NCI-H226 (cell line): ENCODE measurements at places on chromosomes 11 and 22.

DNA sequence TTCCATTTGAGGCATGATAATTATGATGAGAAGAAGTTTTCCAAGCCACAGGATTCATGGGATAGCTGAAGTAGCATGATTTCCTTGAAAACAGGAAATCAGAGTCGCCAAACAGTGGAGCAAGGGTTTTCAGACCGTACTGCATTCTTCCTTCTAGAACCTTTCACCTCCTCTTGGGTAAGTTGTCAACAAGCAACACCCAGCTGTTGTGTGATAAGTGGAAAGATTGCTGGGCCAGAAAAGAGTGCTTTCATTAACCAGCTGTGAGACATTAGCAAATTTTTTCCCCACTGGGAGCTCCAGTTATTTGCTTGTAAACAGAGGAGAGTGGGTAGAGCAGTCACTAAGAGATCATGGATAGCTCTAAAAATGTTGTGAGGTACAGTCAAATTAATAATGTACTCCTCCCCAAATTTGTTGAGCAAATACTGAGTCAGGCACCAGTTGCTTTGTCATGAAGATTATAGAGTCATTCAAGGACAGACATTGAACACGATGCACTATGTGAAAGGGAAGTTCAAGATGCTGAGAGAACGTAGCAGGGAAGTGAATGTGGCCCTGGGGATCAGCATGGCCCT is 11.7 kb upstream of the MPEG1 start:
- DNase-seq = no peak

GRCh38 chr11:82405421-82405820 is 328.2 kb downstream of the FAM181B start:
- DNase-seq = no peak

GRCh38 chr22:49574205-49574880 is 253.3 kb downstream of the BRD1 start:
- no peak for DNase-seq

GRCh38 chr22:37032535-37033460 is 13.3 kb downstream of the MPST start:
- peak; percentile 78 for DNase-seq

DNA sequence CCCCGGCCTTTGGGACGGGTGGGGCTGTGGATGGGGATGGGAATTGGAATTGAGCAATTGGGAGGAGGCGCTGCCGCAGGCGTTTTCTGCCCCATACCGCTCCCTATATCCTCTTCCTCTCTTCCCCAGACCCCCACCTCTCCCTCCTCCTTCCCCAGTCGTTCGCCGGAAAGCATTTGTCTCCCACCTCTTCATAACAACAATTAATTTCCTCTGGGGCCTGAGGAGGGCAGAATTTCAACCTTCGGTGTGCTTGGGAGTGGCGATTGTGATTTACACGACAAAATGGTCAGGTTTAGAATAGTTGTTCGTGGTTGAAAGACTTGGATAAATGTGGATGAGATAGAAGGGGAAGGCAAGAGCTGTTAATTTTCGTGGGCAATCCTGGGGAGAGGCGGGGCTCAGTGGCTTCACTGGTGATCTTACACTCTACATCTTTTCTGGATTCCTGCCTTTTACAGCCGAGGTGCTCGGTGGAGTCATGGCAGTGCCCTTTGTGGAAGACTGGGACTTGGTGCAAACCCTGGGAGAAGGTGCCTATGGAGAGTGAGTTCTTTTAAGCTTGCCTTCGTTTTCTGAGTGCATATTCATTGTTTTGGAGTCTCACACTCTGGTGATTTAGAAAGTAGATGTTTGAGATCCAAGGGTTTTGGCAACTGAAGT is 1.5 kb downstream of the CHEK1 start:
- peak; percentile 96 for DNase-seq

- DNase-seq = no peak
Observed at GRCh38 chr11:70535191-70535971, 137.1 kb downstream of the CTTN start.

DNA sequence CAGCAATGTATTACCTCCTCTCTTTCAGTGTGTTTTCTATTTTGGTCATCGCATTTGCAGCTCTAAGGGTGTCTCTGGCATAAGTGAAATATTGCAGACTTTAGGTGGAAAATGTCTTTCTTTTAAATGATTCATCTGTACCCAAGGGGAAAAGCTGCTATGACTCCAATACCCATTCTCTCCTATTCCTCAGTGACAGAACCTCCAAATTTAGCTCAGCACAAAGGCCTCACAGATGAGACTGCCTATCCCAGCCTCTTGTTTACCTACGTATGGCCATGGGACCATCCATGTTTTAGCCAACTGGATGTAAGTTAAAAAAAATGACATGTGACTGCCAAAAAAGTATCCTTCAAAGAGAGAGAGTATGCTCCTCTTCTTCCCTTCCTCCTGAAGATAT is 7.9 kb downstream of the MTMR2 start:
- no peak for DNase-seq

- no peak for DNase-seq
Observed at GRCh38 chr11:69293087-69293486, 868 bp upstream of the MYEOV start.

- DNase-seq = peak; percentile 28
Observed at GRCh38 chr11:126669416-126669815, 313.9 kb downstream of the ST3GAL4 start.

GRCh38 chr11:46302866-46303265 is 25.4 kb downstream of the CREB3L1 start:
- no peak for DNase-seq

GRCh38 chr11:72441752-72442207 is 7.4 kb upstream of the CLPB start:
- DNase-seq = peak; percentile 56

- DNase-seq = no peak
Observed at GRCh38 chr11:98630736-98631135, 390.0 kb upstream of the CNTN5 start.

- DNase-seq = no peak
Observed at GRCh38 chr11:120509346-120510053, 2.0 kb upstream of the GRIK4 start.

- no peak for DNase-seq
Observed at GRCh38 chr22:20213833-20214708, 54.0 kb downstream of the RTN4R start.

DNA sequence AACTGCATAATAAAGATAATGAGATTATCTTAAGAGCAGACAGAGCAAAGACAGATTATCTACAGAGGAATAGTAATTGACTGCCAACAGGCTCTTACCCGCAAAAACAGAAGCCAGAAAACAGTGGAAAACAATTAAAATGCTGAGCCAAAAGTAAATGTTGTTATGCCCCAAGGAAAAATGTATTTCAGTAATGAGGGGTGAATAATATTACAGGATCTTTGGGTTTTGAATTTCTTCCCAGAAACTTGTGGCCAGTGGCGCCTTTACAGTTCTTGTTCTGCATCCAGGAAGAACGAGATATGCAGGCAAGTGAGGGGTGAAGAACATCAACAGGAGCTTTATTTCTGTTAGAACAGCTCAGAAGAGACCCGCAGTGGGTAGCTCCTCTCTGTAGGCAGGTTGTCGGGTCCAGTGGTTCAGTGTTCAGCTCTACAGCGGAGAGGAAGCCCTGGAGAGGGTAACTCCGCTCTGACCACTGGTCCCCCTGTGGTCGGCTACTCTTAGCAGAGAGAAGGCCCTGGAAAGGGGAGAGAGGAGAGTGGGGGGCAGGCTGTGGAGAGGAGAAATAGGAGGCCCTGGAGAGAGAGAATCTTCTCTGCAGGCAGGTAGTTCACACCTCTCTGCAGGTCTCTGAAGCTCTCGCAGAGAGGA is 51.8 kb upstream of the SC5D start:
- DNase-seq = no peak

- DNase-seq = no peak
Observed at GRCh38 chr11:121670805-121671282, 218.1 kb upstream of the SORL1-AS1 start.

DNA sequence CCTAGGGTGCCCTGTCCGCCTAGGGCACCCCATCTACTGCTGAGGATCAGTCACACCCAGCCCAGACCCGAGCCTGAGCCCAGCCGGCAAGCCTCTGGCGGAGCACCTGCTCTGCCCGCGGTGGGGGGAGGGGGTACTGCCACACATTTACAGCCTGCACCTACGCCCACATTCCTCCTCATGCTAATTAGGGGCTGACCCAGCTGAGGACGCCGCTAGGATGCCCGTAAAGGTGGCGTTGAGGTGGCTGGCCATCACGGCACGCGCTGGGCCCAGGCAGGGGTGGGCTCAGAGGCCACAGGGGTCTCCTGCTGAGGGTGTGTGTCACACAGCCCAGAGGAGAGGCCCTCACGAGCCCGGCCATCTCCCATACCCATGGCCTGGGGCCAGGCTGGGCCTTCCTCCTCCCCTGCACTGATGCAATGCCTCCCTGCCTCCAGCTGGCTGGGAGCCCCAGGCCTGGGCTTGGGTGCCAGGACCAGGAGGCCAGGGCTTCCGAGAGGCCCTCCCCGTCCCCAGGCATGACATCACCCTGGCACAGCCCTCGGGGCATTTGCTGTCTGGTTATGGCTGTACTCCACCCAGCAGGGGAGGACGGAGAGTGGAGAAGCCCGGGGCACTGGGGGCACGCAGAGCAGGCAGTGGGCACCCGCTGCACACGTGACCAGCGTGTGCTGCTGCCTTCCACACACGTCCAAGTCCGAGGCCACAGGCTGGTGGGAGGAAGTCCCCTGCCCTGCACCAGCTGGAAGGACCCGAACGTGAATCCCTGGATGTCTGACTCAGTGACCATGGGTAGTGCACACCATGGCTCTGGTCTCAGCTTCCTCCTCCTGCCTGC is 12.7 kb downstream of the DUSP8 start:
- DNase-seq = peak; percentile 98

DNA sequence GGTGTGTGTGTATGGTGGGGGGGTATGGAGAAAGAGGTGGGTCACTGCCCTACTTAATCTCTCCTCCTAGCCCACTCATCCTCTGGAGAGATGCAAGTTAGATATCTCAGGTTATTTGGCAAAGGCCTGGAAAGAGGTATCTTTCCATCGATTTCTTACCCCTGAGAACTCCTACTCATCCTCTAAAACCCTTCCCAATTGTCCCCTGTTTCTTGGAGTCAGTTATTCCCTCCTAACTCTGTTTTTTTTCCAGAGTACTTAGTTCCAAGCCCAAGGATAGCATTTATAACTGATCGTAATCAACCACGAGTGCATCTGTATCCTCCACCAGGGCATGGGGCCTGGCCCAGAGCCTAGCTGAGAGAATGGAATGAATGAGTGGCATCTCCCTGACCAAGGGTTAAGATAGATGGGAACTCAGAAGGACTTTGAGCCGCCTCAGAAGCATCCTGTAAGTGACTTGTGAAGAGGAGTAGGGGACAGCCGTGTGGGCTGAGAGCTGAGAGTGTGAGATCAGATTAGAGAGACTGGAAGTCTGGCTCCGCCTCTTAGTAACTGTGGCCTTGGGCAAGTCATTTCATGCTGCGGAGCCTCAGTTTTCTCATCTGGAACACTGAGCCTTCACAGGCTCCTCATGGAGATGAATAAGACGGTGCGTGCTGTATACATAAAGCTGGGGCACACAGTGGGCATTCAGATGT is 16.2 kb downstream of the CD6 start:
- DNase-seq = no peak

DNA sequence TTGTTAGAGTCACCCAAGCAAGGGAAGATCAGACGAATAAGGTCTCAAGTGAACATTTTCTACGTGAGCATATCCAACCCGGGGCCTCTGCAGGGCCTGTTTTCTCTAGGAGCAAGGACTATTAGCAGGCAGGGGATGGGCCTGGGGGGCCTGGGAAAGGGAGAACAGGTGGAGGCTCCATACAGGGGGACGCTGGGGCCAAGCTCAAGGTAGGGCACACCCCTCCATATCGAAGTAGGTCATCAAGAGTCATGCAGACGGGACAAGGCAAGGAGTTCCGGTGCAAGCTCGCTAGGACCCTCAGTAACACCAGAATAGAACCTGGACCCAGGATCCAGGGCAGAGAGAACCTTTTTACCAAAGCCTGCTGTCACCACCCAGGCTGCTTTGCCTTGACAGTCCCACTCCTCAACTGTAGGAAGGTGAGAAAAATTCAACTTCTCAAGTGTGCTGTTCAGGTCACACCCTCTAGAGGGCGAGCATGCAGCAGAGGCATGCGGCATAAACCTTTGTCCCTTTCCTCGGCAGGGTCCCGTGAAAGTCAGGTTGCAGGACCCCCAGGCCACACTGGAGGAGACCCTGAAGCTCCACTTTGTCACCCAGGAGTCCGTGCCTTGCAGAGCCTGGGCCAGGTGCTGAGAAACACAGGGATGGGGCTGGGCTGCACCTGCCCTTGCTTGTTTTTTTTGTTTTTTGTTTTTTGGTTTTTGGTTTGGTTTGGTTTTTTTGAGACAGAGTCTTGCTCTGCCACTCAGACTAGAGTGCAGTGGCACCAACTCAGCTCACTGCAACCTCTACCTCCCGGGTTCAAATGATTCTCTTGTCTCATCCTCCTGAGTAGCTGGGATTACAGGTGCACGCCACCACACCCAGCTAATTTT is 8.6 kb upstream of the APOBEC3B start:
- no peak for DNase-seq

GRCh38 chr22:45072322-45072903 is 62.6 kb upstream of the PHF21B start:
- peak; percentile 74 for DNase-seq

DNA sequence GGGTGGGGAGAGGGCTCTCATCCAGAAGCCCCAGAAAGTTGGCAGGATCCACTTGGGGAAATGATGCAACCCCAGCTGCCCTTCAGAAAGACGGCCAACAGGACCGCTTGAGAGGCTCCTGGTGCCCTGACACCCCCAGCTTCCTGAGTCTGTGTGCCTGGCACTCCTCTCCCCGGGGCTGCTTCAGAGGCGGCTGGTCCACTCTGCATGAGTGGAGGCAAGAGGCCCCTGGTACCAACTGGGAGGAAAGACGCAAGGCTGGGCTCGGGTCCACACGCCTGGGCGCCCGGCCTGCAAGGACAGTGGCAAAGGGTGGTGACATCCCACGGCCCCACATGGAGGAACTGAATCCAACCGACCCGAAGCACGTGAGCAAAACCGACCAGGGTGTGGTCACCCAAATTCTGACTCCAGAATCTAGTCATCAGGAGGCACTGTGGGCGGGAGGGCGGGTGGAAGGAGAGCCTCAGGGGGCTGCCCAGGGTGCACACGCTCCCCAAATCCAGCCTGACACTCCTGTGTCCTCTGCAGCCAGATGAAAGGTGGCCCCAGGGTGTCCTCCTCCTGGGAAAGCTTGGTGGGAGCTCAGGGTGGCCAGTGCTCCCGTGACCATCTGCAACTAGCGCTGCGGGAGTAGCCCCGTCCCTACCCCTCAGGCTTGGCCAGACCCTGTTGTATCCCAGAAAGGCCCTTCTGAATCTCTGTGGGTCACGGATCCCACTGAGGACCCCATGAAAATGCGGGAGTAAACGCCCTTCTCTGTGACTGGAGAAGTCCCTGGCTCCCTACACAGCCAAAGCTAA is 3.7 kb downstream of the RNH1 start:
- peak; percentile 93 for DNase-seq

DNA sequence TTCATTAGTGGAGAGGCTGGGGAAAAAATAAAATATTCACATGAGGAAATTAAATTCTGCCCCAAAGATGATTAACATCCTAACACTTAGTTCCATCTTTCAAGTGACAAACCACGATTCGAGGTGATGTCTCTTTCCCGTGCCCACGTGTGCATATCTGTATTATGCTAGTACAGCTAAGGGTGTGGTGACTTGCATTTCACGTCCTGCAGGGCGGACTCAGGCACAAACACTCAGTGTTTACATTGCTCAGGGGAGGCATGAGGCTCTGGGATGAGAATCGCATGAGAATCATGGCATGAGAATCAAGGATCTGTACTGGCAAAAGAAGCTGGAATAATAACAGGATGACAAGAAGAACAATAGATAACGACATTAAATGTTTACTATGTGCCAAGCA is 179.4 kb downstream of the NTM start:
- DNase-seq = no peak
